ENCODE measurements at places on chromosomes 1 and 21.

- no peak for DNase-seq
Observed at GRCh38 chr1:26288311-26288941, 8.5 kb downstream of the SH3BGRL3 start.

DNA sequence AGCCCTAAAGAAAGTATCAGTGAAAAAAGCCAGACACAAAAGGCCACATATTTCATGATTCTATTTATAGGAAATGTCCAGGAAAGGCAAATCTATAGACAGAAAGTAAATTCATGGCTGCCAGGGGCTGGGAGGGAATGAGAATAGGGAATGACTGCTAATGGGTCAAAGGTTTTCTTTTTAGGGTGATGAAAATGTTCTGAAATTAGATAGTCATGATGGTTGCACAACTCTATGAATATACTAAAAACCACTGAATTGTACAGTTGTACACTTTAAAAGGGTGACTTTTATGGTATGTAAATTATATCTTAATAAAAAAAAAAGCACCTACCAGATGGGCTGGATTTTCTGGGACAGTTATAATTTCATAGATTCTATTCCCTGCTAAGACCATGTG lies 114.8 kb downstream of the CNIH3 start:
- no peak for DNase-seq

DNA sequence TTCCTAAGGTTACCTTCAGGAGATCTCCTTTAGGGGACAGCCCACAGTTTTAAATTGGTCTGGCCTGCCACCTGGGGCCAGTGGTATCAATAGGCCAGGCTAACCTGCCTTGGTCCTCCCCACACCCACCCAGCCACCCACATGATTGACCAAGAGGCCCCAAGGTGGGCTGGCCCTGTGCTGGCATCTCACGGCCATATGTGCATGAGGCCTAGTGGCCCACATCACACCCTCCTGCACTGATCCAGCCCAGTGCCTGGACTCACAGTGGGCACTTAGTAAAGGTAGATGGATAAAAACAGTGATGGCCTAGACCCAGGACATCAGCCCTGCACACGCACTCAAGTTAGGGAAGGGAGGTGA lies 82.0 kb downstream of the DMRTB1 start:
- no peak for DNase-seq

GRCh38 chr1:243251539-243251938 lies 3.5 kb downstream of the CEP170 start:
- DNase-seq, result no peak

DNA sequence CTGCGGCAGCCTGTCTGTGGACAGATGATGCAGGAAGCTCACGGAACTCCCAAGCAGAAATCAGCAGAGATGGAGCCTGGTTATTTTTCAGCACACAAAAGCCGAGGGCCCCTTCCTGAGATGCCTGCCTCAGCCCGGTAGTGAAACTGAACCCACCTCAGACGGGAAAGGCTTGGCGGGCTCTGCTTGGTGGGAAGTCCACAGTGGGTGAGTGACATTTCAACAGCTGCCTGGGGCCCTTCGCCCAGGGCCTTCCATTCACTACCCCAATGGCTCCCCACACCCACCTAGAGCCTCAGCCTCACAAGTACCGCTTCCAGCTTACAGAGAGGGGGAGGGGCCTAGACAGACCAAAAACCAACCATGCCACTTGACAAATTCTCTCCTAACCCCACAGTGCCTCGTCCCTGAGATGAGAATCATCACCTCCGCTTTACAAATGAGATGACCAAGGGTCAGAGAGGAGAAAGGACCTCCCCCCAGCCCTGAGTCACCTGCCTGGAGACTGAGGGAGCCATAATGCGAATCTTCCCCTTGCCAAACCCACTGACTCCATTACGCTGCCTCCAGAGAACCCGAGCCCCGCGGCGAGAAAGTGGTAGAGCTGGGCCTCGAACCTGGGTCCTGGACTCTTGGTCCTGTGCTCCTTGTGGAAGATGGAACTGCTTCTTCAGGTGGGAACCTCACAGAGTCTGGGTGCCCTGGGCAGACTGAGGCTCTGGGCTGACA lies 3.4 kb upstream of the ECE1 start:
- DNase-seq, result no peak

GRCh38 chr1:44044071-44044801 lies 13.0 kb upstream of the SLC6A9 start:
- DNase-seq, result no peak

GRCh38 chr1:161720422-161720821 lies 922 bp upstream of the FCRLB start:
- DNase-seq, result no peak

DNA sequence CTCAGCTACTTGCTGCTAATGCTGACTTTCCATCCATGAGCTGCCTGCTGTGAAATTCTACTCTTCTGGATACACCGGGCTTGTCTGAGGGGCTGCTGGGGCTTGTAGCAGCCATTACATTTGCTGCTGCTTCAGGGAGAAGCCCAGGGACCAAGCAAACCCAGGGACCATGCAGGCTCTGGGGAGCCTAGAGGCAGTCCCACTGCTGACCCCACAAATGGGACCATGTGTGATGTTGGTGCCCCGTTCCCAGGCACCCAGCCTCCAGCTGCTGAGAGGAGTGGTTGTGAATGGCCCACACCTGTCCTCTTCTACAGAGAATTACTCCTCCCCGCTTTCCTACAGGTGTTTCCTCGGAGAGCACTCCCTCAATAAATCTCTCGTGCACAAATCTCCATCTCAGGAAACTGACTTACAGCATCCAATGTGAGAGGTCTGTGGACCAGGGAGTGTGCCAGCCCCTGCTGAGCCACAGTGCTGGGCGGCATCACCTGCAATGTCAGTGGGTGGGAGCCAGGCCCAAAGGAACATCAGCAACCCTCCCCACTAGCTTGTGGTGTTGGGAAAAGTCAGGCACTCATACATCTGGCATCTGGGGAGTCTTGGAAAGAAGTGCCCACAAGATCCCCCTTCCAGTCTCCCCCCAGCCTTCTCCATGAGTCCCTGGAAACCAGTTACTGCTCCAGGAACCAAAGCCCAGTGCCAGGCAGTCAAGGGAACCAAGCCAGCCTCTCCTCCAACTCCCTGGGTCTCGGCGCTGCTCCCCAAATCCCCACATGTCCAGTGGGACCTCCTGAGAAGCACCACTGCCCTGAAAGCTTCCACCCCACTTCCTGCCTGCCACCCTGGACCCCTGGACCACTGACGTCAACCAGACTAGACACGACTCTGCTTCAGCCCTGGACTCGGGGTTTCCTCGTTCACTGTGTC lies 65.1 kb downstream of the TCP10L start:
- no peak for DNase-seq

DNA sequence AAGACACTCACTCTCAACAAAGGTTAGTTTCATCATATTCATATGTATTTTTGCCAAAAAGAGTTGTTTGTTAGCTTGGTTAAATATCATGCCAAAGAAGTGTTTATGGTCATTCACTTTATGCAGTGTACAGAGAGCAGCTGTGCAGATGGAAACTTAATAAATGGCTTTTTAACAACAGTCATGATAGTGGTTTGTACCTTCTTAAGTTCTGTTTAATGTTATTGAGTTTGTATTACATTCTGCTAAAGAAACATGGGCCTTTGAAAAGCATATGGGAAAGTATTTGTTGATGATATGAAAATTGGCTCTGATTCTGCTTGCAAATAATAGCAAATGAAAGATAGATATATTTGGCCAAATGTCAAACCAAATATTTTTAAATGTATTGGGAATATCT lies 607.3 kb downstream of the NCAM2 start:
- no peak for DNase-seq

- DNase-seq, result no peak
Observed at GRCh38 chr1:168287237-168287664, 6.6 kb downstream of the TBX19 start.

DNA sequence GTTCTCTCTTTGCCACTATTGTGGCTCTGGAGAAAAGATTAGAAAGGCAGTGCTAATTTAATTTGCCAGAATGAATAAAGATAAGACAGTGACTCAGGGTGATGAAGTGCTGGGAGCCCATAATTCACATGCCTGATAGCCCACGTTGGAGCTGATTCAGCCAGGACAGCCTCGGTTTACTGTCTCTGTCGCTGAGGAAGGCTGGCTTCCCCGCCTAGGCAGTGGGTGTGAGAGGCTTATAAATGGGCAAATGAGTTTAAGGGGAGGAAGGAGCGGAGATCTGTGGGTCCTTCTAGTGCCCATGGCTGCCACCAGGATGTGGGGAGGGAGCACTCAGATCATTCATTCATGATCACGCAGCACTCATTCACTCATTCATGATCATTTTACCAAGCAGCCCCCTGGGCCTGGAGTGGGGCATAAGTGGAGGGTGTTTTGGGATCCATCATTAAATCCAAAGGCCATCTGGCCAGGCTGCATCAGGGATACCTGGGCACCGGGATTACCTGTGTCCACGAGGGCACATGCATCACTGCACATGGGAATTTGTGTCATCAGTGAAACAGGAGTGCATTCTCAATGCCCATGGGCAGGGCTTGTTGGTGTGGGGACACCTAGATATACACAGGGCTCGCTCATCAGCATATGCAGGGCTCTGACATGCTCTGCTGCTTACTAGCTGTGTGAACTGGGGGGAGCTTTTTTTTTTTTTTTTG lies 315.4 kb downstream of the MATN1 start:
- no peak for DNase-seq

DNA sequence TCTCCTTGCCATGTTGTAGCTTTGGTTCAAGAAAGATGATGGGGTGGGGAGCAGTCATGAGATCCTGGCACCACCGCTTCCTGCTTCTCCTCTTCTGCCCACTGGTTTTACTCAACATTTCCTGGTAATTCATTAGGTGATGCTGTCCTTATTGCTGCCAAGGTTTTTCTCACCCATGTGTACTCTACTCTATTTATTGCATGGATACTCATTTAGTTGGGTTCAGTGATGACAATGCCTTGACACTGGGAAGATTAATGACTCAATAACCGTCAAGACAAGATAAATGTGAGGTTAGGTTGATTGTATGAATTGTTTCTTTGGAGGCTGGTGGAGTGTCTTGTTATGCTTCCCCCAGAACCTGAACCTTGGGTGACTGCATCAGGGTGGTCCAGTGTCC lies 484.2 kb downstream of the SIPA1L2 start:
- no peak for DNase-seq

DNA sequence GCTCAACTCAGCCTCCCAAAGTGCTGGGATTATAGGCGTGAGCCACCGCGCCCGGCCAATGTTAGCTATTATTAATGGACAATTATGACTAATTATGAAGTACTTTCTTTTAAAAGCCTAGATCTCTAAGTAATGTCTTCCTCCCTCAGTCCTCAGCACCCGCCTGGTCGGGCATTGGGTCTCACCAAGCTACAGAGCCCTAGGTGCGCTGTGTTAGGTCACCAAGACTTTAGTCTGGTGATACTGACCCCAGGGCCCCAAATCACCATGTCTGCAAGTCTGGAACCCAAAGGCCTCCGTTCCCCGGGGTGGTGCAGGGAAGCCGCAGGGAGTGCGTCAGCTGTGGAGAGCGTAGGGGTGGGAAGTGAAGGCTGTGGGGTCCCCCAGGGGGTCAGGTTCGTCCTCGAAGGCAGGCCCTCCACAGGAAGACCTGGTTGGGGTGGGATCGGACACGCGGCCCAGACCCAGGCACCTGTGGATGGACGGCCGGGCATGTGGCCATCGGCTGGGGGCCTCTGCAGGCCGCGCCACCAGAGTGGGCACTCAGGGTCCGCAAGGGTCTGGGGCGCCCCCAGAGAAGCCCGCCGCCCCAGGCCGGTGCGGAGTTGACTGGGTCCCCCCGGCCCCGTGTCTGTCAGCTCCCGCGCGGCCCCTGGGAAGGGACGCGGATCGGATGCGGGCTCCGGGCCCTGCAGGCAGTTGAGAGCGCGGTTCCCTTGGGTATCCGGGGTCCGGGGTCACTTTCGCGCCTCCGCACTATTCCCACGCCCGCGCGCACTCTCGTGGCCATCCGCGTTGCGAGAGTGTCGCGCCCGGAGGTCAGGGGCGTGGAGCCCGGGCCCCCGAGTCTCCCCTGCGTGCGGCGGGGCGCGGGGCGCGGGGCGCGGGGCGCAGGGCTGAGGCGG lies 710 bp upstream of the PDXK start:
- no peak for DNase-seq

- DNase-seq, result no peak
Observed at GRCh38 chr1:243316366-243316989, 60.6 kb downstream of the SDCCAG8 start.

DNA sequence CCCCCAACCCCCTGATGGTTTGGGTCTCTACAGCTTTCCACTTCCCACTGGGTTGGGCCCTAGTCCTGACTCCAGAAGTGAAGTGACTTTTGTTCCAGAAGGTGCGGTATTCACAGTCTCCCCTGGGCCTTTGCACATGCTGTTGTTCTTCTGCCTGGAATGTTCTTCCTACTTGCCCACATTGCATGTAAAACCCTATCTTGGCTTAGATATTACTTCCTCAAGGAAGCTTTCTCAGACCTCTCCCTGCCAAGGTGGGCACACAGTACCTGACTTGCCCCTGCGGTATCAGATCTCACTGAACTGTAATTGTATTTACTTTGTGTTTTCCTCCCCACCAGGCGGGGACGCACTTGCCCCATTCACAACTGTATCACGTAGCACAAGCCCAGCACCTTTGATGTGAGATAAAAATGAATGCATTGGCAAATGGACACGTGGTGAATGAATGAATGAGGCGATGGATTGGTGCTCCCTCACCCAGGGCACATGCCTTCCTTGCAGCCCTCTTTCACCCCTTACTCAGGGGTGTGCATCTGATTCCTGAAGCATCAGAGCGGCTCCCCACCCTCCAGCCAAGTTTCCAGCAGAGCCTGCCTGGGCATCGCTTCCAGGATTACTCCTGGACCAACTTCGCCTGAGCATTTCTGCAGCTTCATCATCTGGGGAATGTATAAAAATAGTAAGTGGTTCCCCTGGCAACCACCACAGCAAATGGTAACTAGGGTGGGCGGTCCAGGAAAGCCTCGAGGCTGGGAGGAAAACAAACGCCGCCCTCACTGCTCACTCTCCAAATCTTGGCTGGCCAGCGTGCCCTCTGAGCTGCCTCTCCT lies 19.8 kb downstream of the NENF start:
- DNase-seq, result peak; percentile 79

- no peak for DNase-seq
Observed at GRCh38 chr1:223783676-223784075, 62.1 kb downstream of the TP53BP2 start.

- DNase-seq, result no peak
Observed at GRCh38 chr1:246492611-246493245, 14.4 kb downstream of the SMYD3 start.

- DNase-seq, result no peak
Observed at GRCh38 chr1:22689505-22689904, 21.1 kb upstream of the EPHB2 start.

DNA sequence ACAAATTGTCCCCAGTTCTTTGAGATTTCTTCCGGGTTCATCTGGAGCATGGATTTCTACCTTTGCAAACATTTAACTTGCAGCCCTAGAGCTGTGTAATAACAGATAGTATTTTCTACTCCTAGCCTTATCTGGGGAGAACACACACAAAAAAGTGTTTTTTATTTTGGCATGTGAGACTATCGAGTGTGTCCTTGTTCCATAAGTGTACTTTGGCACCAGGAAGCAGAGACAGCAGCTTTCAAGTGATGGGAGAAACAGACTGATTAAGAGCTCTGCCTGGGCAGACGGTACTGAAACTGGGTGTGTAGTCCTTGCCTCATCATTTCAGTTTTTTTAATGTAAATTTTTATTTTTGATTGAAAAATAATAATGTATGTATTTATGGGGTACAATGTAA lies 297.4 kb downstream of the ST6GALNAC3 start:
- no peak for DNase-seq
